ENCODE measurements at places on chromosomes 1 and 21. TPM values are rescaled to one million over a fixed set of nuclear protein-coding genes. Genes with fewer than 3 reads are reported as not detected.

Gene RHEX
- 0.45 TPM for polyA plus RNA-seq

Gene PUM1
- polyA plus RNA-seq, result 71.9 TPM

Gene FLG
- 0.73 TPM for polyA plus RNA-seq

Gene ATXN7L2
- polyA plus RNA-seq, result 6.1 TPM

Measured in large intestine (tissue), 12 donors.